ENCODE measurements at places on chromosomes 1 and 21.

- DNase-seq, result no peak
Observed at GRCh38 chr1:35580949-35581388, 7.9 kb downstream of the TFAP2E start.

- no peak for DNase-seq
Observed at GRCh38 chr1:215877452-215877951, 310.4 kb downstream of the KCTD3 start.

DNA sequence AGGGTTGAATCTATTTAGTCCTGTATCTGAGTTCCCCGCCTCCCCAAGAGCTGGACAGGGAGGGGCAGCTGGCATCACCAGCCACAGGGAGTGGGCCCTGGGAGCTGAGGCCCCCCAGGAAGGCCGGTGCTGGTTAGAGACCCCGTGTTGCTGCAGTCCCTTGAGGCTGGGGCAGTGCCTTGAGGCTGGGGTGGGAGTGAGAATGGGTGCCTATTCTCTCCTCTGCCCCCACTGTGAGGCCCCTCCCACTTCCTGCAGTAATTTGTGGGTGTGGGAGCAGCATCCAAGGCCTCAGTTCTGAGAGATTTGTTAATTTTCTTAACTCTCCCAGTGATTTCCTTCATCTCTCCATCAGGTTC, 2.5 kb upstream of the TRAPPC3 start:
- peak; percentile 41 for DNase-seq

DNA sequence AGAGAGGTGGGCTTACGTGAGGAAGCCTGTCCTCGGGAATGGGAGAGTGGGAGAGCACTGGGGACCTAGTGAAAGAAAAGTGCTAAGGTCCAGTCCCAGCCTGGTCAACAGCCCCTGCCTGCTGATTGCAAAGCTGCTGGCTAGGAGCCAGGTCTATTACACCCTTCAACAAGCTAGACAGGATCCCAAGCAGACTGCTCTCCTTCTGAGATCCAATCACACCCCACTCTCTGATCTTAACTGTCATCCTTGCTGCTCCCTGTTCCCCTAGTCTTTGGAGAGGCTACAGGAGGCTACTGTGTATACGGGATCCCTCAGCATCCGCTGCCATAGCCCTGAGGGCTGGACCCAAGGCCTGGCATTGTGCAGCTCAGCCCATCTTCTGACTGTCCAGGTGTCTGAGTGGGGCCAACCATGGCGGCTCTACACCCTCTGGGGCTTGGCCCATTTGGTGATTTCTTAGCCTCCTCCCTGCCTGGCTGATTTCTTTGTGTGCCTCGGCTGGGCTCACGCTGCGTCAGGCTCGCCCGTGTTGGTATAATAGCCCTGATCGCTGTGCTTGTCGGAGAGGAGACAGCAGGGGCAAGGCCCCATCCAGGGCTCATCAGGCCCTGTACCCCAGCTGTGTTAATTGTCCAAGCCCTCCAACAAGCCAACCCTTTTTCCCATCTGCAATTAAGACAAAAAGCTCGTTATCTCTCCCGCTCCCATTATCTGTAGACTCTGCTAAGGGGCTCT, 43.9 kb downstream of the NAV1 start:
- DNase-seq, result peak; percentile 32

- DNase-seq, result no peak
Observed at GRCh38 chr1:39509360-39510009, 18.0 kb downstream of the BMP8A start.

- no peak for DNase-seq
Observed at GRCh38 chr1:84780000-84780716, 89.9 kb upstream of the SSX2IP start.

- DNase-seq, result no peak
Observed at GRCh38 chr1:88680911-88681622, 3.0 kb upstream of the PKN2 start.

DNA sequence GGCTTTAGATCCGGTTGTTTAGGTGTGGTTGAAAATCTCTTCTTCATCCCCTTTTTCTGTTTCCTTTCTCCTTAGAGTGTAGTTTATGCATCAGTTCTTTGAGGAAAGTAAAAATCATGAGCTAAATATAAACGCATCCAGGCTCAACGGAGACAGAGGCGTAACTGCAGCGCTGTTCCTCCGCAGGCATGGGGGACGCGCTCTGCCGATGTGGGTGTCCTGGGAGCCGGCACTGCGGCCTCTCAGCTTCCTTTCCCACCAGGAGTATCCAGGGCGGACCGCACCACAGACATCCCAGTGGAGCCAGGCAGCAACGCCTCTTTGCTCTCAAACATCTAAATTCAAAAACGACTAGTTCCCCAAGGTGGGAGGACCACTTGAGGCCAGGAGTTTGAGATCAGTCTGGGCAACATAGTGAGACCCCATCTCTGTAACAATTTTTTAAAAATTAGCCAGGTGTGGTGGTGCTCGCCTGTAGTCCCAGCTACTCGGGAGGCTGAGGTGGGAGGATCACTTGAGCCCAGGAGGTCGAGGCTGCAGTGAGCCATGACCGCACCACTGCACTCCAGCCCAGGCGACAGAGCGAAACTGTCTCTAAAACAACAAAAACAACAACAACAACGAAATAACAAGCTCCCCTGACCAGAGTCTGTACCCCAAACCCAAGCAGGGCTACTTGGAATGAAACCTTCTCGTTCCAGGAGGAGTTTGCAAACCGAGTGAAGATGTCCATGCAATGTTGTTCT, 16.4 kb downstream of the SLC45A1 start:
- no peak for DNase-seq

DNA sequence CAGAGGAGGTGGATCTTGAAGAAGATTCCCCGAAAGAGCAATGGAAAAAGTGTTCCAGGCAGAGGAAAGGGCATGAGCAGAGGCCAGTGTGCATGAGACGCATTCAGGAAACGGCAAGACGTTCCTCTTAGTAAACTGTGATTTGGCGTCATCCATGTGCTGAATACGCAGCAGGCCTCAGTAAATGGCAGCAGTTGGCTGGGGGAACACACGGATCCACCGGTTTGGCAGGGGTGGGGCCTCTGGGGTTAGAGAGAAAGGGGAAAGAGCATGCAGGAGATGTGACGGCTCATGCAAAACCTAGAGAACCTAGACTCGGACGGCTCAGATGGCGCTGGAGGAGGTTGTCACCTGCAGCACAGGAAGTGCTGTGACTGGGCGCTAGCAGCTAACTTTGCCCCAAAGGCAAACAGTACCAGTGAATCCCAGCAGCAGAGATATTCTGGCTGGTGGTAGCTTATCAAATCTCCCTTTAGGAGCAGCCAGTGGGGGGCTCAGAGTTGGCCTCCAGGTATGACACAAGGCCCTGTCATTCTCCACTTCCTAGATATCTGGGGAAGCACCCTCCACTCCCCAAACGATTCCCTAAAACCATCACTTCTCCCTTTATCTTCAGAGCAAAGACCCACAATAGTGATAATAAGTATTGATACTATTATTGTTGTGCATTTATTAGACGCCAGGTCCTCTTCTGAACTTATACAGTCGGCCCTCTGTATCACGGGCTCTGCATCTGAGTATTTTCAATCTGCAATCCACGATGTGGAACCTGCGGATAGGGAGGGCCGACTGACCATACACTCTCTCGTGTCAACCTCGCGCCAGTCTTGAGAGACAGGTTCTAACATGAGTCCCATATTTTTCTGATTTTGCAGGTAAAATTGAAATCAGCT, 7.6 kb downstream of the LAPTM5 start:
- DNase-seq, result no peak

- peak; percentile 75 for DNase-seq
Observed at GRCh38 chr1:32773018-32773763, 44.0 kb downstream of the YARS1 start.

- DNase-seq, result no peak
Observed at GRCh38 chr21:41926807-41927171, 27.0 kb downstream of the C2CD2 start.

- no peak for DNase-seq
Observed at GRCh38 chr1:160726114-160726497, 12.9 kb upstream of the SLAMF7 start.

GRCh38 chr1:46137916-46138315, 5.5 kb upstream of the PIK3R3 start:
- no peak for DNase-seq

DNA sequence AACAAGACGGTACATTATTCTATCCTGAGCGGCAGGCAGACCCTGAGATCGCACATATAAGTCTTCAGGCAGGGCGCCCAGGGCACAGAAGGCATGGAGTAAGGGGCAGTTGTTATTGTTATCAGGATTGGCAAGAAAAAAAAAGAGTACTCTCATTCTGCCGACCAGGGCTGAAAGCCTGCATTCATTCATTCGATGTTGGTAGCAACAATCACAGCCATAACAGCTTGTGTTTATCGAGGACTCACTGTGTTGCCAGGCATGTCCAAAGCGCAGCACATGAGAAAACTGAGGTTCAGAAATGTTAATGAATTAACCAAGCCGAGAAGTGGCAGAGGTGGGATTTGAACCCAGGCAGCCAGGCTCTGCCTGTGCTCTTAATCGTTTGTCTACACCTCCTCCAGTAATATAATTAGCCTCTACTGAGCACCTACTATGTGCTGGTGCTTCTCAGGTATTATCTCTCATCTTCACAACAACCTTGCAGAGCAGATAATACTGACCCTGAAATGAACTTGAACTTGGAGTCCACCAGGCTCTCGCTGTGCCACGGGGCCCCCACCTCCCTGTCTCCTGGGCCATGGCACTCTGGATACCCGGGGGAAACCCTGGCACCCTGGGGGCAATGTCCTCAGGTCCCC, 56.2 kb downstream of the TAS1R2 start:
- no peak for DNase-seq
